Stimulated activated CD4-positive, alpha-beta T cell treated with anti-CD3 and anti-CD28 coated beads, Interleukin-1b, Interleukin-23, amount 100 ng/mL, for 48 hours (primary cell): ENCODE measurements at places on chromosomes 12 and 14.

DNA sequence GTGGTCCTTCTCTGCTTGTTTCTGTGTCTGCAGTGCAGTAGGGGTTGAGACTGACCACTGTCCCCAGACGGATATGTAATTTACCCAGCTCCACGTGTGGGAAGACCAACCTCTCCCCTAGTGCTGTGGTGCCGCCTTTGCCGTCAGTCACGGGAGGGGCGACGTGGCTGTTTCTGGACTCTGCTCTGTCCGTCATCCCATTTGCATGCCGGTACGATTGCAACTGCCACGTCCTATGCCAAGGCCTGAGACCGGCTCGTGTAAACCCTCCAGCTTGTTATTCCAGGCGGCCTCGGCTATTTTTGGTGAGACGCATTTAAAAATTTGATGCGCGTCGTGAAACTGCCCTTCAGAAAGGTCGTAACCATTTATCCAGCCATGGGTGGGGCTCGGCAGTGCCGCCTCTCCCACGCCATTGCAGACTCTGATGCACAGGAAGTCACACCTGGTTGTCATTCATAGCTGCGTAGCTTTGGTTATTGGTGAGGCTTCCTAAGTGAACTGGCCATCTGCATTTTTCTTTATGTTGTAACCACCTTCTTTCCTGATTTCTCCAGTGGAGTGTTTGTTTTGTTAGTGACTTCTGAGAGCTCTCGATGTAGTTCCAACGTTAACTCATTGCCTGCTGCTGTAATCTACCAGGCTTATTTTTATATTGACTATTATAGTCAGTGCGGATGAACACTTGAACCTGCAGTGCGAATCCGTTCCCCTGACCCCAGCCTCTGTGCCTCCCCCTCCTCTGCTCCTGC is 75.1 kb downstream of the ADGRD1 start:
- DNase-seq: no peak

DNA sequence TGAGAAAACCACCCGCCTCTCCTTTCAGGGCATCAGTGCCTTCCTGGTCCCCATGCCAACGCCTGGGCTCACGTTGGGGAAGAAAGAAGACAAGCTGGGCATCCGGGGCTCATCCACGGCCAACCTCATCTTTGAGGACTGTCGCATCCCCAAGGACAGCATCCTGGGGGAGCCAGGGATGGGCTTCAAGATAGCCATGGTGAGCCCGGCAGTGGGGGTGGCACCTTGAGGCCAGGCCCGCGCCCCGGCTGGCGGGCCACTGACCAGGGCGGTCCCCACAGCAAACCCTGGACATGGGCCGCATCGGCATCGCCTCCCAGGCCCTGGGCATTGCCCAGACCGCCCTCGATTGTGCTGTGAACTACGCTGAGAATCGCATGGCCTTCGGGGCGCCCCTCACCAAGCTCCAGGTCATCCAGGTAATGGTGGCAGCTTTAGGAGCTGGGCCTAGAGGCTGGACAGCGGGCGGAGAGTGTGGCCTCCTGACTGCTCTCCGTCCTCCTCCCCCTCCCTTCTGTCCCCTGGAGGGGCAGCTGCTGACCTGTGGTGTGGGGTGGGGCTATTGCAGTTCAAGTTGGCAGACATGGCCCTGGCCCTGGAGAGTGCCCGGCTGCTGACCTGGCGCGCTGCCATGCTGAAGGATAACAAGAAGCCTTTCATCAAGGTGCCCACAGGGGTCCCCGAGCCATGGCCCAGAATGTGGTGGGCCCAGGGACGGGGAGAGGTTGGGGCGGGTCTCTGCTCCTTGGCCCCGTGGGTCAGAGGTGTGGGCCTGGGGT is 12.8 kb downstream of the ACADS start:
- DNase-seq: no peak

GRCh38 chr14:88196116-88196890 is 126.8 kb downstream of the KCNK10 start:
- DNase-seq: no peak

- DNase-seq: no peak
These were observed 4.3 kb downstream of the NFE2 start for GRCh38 chr12:54296393-54297099.

- no peak for DNase-seq
These were observed 35.4 kb downstream of the NOC4L start for GRCh38 chr12:132179431-132180362.

GRCh38 chr12:125089083-125089482 is 23.8 kb downstream of the AACS start:
- no peak for DNase-seq

- DNase-seq: no peak
These were observed 91.9 kb downstream of the SLC8A3 start for GRCh38 chr14:70096866-70097265.

- DNase-seq: no peak
These were observed 67.1 kb upstream of the VPS33A start for GRCh38 chr12:122333142-122334087.

DNA sequence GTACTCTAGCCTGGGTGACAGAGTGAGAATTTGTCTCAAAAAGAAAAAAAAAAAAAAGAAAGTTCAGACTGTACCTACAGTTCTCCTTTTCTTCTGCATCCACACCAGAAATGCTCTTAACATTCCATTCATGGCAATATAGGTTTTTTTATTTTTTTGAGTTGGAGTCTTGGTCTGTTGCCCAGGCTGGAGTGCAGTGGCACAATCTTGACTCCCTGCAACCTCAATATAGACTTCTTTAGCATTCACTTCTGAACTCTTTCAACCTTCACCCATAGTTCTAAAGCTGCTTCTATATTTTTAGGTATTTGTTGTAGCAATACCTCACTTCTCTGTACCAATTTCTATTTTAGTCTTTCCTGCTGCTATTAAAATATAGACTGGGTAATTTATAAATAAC is 1095.7 kb downstream of the FLRT2 start:
- no peak for DNase-seq

GRCh38 chr12:79512068-79512467 is 178.7 kb downstream of the PAWR start:
- no peak for DNase-seq

DNA sequence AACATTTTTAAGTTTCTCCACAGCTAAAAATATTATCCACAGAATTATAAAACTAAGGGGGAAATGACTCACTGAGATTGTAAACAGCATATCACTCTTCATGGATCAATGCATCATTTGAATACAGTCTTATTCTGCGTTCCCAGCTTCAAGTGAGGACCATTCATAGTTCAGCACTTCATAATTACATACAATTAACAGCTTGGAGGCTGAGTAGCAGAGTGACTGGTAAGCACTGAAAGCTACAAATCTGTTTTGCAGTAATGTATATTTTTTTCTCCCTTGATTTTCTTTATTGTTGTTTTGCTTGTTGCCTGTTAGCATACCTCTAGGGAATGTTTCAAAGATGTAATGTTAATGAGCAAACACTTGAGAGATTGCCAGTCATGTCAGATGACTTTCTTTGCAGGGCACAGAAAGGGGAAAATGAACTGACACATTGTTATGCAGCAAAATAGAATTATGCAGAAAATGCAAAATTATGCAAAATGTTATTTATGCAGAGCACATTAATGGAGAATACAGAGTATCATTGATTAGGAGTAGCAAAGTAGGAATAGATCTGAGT is 138.6 kb downstream of the RPS29 start:
- DNase-seq: no peak
